Activated CD8-positive, alpha-beta memory T cell treated with anti-CD3 and anti-CD28 coated beads for 1 hour (primary cell): ENCODE measurements at places on chromosomes 6 and 20.
A peak's percentile ranks its signal among the peaks of the same experiment; 100 is the strongest.

DNA sequence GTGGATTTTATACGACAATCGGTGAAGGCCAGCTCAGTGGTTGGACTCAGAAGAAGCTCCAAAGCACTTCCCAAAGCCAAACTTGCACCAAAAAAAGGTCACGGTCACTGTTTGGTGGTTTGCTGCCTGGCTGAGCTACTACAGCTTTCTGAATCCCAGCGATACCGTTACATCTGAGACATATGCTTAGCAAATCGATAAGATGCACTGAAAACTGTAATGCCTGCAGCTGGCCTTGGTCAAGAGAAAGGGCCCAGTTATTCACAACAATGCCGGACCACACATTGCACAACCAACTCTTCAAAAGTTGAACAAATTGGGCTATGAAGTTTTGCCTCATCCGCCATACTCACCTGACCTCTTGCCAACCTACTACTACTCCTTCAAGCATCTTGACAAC, 70.2 kb downstream of the FILIP1 start:
- DNase-seq = no peak

DNA sequence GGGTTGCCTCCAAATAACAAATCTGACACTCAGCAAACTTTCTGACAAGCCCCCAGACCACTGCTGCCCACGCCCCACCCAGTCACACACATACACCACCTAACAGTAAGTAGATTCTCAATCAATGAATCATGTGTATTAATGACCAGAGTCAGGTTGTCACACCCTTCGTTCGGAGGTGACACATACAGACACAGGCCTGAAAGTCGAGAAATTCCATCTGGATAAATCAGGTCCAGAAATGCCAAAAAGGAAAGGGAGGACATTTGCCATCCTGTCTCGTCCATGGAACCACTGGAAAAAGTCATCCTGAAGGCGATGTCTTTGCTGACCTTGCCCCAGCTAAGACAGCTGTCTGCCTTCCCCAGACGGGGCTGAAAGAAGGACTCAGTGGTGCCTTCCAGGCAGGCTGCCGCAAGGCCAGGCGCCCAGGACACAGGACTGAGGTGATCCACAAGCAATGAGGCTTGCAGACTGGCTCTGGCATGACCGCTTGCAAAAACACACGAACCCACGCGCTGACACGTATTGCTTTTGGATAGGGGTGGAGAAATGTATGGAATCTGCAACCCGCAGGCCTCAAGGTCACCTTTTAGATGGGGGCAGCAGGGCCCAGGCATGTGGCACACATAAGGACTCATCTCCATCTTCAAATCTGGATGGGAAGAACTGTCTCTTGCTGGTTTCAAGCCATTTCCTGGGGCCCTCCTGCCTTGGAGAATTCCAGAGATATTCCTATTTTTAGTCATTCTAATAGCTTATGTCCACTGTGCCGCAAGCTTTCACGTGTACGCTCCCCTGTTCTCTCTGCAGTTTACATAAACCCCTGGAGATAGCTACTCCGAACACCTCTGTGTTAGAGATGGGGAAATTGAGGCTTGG, 9.0 kb downstream of the NFATC2 start:
- no peak for DNase-seq

DNA sequence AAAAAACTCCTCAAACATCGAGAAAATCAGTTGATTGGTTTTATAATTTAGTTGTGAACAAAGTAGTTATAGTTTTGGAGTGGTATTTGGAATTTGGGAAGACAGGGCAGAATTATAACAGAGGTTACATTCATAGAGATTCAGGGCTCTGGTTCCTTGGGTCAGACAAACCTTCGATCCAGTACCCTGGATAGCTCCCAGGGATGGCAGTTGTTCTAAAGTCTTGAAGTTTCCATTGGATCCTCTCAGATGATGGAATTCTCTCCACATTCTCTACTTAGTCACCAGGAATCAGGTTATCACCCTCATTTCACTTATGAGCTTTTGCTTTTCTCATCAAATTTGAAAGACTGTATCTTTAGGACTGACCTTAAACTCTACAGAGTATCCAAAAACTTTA, 285.1 kb downstream of the CENPW start:
- DNase-seq = no peak

DNA sequence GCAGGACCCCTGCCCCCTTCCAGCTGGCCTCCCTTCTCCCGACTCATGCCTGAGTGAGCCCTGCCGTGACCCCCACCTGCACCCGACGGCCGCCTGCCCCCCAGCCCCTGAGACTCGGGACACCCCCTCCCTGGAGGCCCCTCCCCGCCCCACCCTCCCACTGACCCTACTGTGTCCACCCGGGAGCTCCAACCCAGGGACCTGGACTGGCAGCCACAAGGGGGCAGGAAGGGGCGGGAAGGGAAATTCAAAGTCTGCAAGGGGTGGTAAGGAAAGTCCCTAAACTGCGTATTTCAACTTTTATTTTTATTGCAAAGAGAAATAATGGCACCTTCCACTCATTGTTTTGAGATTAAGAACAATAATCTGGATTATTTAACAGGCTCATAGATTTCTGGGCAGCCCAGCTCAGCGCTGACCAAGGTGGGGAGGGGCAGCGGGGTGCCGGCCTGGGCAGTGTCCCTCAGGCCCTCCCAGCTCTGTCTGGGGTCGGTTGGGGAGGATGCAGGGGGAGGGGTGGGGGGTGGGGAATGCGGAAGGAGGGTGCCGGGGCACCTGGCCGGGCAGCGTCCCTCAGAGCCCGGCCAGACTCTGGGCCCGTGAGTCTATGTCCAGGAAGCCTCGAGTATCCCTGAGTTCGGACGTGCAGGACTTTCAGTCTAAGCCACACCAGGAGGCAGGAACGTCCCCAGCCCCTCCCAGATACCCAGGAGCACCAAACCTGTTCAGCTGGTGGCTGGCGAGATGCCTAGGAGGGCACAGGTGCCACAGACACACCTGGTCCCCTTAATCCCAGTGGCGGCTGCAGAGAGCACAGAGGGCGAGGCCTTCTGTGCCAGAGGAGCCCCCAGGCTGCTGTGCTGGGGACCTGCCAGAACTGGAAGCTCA, 1.3 kb upstream of the PTK6 start:
- DNase-seq = no peak

DNA sequence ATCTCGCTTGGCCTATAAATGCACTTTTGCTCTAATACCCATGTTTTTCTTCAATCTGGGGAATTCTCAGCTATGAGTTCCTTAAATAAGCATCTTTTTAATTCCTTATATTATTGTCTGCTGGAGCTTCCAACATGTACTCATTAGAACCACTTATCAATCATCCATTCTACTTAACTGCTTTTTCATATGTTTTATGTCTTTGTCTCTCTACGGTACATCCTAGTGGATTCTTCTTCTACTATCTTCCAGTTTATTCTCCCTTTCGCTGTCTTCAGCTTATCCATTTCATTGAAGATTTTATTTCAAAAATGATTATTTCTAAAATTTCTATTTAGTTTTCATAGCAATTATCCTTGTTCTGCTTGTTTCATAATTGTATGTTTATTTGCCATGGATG, 12.4 kb upstream of the ZSCAN16 start:
- no peak for DNase-seq

GRCh38 chr6:7003041-7003440, 104.7 kb upstream of the RREB1 start:
- DNase-seq = no peak

DNA sequence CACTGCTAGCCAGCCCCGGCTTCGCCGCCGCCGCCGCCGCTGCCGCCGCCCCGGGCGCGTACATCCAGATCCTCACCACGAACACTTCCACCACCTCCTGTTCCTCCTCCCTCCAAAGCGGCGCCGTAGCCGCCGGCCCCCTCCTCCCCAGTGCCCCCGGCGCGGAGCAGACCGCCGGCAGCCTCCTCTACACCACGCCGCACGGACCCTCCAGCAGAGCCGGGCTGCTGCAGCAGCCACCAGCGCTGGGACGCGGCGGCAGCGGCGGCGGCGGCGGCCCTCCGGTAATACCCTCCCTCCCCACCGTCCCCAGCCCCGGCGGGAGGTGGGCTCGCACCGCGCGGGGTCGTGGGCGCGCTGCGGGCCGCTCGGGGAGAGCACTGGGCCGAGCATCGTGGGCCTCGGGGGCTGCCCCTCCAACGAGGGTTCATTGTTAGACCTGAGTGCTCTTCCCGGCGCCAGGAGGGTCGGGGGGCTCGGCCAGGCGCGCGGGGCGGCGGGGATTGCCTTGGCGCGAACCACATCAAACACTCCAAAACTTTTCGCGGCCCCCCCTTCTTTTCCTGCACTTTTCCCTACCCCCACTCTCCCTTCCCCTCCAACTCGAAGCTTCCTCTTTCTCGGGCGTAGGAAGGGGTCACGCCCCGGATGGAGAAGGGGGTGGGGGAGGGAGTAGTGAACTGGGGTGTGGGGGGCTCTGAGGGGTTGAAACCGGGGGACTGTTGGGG, 827 bp downstream of the E2F3 start:
- peak; percentile 13 for DNase-seq

DNA sequence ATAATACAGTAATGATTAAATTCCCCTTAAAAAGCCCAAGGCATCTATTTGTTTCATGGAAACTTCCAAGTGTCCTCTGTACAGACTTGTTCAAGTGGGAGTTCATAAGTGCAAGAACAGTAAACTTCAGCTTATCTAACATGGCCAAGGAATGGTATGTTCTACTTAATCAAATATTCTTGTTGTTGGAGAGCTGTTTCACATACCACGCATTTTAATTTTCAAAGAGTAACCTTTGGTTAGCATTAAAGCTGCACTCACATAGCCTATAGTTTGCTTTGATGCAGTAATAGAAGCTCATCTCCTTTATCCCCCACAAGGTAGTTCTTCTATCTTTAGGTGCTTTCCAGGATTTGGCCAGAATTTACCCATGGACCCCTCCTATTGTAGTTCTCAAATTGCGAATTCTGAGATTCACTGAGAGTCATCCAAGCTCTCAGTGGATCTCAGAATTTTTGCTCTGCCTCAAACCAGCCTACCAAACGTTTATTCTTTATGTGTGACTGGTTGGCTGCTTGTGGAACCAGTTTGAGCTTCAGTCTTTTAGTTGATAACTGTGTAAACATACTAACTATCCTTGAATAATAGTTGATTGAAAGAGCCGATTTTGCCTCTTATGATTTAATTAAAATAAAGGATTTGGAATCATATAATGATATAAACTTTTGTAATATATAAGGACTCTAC, 668.0 kb upstream of the FLRT3 start:
- no peak for DNase-seq

DNA sequence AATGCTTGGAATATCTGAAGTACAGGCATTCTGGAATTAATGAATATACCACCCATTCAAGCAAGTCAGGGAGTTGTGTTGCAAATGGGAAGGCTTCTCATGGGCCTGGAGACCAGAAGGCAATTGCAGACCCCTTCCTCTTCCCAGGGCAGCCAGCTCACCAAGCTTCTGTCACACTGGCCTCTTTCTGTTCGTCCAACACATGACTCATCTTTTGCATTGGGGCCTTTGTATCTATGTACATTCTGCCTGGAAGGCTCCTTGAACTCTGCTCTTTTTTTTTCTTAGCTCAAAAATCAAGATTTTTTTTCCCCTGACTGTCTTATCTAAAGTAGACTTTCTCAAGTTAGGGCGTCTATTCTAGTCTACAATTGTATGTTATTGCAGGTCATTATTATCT, 132.9 kb upstream of the MYLIP start:
- DNase-seq = no peak

- no peak for DNase-seq
These were observed 17.0 kb downstream of the NFATC2 start for GRCh38 chr20:51525241-51526105.

GRCh38 chr20:19995220-19995863, 21.8 kb upstream of the NAA20 start:
- no peak for DNase-seq

DNA sequence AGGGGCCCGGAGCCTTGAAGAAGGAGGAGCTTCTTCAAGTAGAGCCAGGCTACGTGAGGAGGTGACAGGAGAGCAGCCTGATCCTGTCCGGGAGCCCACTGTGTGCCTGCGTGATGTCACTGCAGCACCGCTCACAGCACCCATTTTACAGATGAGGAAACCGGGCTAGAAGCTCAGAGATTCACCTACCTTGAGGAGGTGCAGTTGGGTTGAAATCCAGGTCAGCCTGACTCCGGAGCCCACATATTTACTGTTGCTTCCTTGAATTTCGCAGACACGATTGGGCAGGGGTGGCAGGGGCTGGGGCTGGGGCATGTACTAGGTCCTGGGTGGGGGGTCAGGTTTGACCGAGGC, 12.5 kb downstream of the VSTM2L start:
- DNase-seq = no peak

- peak; percentile 53 for DNase-seq
These were observed 5.9 kb downstream of the TP53INP2 start for GRCh38 chr20:34709831-34710567.

- DNase-seq = no peak
These were observed 64.5 kb downstream of the ATP9A start for GRCh38 chr20:51703400-51704287.

DNA sequence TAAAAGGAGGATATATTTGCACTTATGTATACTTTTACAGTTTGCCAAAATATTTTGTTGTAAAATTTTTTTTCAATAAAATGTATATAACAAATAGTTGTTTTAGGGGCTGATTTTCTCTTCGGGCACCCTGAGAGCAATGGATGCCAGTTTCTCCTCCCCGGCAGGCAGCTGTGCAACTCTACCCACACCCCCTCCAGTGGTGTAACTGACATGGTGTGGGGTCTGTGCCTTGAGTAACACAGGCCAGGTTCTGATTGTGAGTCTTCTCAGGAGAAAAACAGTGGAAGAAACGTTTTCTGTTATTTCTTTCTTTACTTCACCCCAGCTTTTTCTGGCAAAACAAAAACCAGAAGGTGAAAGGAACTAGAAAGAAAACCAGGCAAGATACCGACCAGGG, 6.1 kb downstream of the FOXF2 start:
- no peak for DNase-seq

DNA sequence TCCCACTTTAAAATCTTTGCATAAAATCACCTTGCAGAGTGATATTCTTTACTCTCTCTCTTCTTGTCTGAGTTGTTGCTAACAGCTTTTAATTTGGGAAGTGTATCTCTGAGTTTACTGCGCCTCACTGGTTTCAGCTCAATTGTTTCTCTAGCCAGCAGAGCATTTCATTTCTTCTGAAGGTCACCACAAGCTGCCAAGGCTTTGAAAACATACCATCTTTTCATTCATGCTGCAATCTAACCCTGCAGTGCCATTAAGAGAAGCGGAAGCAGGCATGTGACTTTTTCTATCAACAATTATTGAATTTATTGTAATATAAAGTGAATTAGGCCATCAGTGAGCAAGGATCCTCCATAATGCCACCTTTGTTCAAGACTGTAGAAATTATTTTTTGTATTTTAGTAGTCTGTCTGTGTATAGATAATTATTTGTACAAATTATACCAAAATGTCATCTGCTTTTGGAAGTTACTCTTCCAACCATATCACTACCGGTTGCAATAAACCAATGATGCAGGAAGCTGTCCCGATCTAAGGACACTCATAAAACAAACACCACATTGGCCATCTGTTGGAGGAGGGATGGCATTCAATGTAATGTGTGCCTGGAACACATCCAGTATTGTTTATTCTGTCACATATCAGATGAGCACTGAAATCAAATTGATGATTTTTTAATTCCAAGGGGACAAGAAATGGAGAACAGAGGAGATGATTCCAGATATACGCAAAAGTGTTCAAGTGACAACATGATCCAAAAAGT, 26.8 kb downstream of the HS3ST5 start:
- DNase-seq = no peak

GRCh38 chr6:156167016-156167624, 610.1 kb upstream of the ARID1B start:
- no peak for DNase-seq
